AML-193 (cell line): ENCODE measurements at places on chromosomes 11 and 22.

- DNase-seq, result no peak
These were observed 8.8 kb downstream of the MADD start for GRCh38 chr11:47278769-47279168.

DNA sequence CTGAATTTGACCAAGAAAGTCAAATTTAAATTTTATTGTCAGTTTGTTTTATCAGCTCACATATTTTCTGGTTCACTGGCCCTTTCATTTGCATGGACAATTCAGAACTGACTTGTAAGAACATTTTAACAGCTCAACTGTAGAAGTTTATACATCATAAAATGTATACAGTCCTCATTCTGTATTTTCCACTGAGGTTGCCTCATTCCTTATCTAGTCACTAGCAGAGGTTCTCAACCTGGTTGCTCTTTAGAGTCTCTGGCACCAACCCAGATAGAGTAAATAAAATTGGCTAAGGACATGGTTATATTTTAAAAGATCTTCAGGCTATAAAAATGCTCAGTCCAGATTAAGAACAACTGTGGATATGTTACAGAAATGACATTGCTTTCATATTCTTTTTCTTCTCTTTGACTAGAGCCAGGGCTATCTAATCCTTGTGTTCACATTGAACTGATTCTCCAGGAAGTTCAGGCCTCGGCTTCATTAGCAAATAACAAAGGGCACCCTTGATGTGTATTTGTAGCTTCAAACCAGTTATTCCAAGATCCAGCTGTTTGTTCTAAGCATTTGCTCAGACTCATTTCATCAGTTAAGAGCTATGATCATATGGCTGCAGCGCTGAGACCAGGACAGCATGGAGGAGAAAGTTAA is 782.5 kb downstream of the ETS1 start:
- DNase-seq, result no peak

- no peak for DNase-seq
These were observed 114.7 kb downstream of the SGSM3 start for GRCh38 chr22:40484906-40485669.

DNA sequence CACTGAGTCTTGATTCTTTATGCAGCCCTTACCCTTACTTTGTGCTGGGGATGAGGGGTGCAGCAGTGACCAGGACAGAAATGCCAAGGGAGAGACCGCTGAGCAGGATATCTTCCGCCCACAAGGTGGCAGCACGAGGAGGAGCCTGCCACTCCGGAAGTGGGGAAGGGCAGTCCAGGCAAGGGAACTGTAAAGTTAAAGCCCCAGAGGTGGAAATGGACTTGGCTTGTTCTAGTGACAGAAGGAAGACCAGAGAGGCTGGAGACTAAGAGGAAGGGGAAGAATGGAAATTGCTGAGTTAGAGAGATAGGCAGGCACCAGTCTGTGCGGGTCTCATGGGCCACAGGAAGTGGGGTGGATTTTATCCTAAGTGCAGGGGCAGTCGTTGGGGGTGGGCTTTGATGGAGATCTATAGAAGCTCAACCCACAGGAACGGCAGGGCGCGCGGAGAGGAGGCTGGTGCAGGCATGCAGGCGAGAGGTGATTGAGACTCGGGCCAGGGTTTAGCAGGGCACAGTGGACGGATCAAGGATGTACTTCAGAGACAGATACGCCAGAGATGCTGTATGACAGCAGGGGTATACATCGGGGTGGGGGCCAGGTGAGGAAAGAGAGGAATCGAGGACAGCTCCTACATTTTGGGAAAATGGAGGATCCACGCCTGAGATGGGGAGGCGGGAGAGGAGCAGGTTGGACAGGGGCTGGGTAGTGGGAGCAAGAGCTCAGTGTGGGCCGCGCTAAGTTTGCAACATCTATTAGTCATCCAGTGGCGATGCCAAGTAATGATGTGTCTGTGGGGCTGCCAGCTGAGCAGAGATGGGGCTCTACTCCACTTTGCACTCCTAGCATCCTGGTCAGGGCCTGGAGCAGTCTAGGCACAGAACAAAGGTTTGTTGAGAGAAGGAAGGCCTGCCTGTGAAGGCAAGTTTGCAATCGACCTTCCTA is 3.3 kb upstream of the GRK2 start:
- peak; percentile 88 for DNase-seq

DNA sequence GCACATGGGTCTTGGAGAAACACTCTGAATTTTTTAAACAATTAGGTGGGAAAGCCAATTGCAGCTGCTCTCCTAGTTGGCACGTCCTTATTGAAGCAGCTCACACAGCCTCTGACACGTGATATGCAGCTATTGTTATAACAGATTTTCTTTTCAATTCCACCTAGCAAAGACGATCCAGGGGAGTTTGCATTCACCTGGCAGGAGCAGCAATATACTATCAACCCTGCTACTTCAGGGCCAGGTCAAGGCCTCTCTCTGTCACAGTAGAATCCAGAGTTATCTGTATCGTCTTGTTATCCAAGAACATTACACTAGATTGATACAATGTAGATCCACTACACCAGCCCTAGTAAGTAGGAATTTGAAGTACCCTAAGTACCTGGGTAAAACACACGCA is 8.3 kb downstream of the KRTAP5-11 start:
- no peak for DNase-seq
